Stimulated activated CD8-positive, alpha-beta memory T cell treated with anti-CD3 and anti-CD28 coated beads, Interleukin-12 subunit alpha, Interleukin-12 subunit beta, amount 100 ng/mL, for 4 hours (primary cell): ENCODE measurements at places on chromosomes 6 and 20.

DNA sequence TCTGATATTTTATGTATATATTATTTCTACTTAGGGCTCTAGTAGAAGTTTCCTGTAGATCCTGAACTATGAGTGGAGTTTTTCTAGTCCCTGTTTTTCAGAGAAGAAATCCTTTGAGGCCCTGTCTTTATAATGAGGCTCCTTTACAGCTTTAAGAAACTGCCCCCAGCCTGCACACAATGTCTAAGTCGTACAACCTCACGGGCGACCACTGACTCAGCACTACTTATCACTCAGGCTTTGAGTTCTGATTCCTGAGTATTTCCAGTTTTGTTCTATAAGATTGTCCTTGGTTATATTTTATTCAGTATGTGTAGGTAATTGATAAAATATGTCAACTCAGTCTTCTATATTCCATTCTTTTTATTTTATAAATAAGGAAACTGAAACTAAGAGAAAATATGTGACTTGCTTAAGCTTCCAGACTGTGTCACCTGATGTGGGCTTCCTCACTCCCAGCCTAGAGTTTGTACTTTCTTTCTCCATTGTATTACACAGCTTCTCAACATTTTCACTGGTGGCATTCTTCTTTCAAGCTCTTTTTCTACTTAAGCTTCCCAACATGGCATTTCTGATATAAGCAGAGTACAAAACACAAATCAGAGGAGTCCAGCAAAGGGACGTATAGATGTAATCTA, 167.0 kb downstream of the TBX18 start:
- no peak for DNase-seq

DNA sequence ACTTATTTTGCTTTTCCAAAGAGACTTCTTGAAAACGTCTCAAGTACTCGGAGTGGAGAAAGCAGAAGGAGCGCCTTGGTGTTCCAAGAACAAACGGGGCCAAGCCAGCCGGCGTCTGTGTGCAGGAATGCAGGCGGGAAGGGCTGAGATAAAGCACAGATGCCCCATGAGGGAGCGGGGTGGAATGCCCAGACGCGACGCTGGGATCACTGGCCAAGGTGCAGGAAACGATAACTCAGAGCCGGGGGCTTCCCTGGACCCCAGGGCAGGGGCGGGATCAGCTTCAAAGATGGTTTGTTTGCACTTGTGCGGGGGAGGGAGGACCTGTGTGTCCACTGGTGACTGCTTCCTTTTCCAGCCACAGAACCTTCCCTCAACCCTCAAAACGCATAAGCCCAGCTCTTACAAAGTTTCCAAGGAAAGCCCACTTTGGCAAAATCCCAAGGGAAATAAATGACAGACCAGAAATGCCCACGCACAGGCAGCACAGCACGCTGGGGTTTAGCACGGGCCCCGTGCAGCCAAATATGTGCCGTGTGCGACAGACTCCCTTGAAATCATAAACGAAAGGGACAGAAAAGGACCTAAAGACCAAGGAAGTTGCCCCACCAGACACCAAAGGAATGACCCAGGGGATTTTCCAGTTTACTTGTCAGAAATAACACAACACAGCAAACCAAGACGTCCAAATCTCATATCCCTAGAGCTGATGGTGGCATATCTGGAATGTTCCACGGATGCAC, 113.9 kb downstream of the NFATC2 start:
- no peak for DNase-seq

DNA sequence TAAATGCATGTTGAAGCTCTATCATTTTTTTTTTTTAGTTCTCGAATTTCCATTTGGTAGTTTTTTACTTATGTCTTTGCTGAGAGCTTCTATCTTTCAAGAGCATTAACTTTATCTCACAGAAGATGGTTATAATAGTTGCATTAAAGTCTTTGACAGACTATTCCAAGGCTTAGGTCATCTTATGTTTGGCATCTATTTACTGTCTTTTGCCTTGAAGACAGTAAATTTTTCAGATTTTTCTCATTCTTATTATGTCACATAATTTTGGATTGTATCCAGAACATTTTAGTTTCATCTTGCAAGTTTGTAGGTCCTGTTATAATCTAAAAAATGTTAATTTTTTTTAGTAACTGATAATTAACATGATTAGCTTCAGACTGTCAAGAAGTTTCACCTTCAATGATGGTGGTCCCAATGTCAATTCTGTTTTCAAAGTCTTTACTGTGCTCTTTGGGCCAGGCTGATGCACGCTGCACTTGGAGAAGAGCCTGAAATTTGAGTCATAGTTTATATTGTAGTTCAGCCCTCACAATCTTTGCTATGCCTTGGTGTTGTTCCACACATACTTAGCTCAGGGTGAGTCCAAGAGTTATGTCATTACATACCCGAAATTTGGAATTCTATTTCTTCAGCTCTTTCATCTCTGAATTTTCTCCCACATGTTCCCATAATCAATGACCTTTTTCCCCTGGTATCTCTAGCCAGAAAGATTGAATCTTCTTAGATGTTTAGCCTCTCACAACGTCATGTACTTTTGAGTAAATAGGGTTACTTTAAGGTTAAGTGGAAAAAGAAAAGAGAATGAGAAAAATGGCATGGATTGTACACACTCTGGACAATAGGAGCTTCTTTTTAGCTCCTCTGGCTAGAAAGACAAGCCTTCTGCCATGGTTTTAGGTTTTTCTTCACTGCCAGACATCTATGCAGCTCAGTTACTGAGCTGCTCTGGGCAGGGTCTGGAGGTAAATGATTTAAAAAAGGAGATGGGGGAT, 110.3 kb upstream of the BTBD3 start:
- DNase-seq = no peak

DNA sequence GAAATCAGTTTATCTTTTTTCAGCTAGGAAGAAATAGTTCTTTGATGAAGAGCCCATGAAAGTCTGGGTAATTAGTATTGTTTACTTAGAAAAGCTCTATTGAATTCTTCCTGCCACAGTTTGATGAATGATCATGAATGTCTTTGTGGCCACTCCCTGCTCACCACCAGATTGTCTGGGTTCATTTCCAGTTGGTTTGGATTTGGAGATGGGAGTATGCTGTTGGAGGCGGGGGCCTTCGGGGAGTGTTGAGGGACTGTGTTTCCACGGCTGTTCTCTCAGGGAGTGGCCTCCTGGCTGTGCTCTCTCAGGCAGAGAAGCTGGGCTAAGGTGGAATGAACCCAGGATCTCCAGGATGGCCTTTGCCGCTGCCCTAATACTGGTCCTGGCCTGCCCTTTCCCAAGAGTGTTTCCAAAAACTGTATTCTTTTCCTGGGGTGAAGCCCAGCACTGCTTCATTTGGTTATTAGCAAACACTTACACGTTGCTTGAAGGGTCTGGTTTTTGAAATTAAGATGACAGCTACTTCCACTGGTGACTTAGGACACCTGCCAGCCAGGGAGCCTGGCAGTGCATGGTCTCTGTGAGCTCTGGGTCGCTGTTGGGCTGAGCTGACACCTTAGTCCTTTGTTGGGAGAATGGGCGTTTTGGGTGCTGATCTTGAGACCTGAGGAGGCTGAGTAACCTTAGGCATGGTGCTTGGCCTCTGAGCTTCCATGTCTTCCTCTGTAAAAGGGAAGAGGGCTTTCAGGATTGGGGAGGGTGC, 23.2 kb downstream of the PRPF6 start:
- DNase-seq = no peak

DNA sequence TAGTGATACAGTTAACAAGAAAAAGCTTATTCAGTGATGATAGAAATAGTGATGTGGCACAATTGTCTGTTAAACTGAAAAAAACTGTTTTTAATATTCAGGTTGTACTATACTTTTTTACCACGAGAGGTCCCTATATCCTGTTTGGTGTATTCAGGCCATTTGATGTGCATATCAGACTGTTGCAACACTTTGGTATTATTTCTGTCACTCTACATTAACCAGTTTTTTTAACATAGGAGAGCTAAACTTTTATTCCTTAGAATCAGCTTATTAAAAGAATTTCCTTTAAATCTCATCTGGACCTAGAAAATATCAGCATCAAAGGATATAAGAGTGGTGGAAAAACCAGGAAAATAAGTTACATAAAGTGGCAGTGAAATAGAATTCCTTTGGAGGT, 36.8 kb downstream of the TSPYL4 start:
- DNase-seq = no peak

DNA sequence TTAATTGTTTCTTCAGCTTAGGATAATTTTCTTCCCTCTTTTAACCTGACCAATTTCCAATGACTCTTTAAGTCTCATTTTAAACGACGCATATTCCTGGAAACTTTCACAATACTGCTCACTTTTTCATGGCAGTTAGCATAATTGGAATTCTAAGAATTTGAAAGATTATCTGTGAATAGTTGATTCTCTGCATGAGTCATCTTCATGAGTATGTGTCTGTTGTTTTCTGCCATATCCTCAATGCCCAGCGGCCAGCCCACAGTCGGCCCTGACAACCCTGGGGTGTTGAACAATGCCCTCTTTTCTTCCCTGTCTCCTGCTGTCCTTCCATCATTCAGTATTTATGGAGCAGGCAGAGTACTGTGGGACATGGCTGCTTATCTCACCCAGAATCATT, 554.2 kb downstream of the CDH26 start:
- no peak for DNase-seq
